ENCODE measurements at places on chromosomes 7 and 10.
A peak's percentile ranks its signal among the peaks of the same experiment; 100 is the strongest.

DNA sequence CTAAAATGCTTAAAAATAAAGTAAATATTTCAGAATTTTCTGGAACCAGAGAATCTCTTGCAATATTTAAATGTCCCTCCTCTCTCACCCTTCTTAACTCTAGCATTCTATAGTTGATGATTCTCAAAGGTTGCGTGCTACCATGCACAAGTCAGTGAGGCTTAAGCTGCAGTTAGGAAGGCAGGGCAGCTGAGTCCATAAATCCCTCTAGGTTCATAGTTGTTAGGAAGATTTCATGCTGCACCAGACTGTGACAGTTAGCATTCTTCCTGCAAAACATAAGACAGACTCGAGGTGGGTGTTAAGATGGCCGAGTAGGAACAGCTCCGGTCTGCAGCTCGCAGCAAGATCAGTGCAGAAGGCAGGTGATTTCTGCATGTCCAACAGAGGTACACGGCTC lies 70.6 kb downstream of the MET start:
- DNase-seq = no peak

DNA sequence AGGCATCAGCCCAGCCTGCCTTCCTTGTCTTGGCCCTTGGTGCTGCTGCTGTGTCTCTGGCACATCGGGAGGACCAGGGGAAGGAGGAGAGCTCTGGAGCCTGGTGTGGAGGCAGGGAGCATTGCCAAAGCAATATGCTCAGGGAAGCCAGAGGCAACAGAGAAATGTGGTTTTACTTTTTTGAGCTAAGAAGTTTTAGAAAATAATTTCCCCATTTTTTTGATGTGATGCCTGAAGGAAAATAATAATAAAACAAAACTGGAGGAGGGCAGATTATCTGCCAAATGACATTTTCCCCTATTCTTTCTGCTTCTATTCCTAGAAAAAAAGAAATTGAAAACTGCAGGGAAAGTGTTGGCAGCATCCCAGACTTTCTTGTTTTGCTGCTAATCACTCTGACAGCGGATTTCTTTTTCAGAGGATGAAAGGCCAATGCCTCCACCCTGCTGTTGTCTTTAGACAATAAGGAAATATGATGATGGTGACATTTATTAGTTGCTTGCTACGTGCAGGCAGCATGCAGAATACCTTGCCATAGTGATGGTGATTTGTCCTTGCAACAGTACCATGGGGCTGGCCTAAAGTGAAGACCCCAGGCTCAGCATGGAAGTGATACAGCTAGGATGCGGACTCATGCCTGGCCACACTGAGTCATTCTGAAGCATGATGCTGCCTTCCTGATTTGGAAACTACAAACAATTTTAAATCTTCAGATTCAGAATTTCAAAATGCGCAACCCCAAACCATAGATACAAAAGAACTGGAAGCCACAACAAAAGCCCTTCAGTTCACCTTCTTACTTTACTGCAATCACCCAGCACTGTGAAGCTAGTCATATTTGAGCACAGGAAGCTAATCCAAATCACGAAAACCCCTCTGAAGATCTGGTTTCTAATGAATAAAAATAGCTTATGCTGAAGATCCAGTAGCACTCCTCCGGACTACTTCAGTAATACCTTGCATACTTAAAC lies 260.2 kb upstream of the TMEM72 start:
- no peak for DNase-seq

- peak; percentile 50 for DNase-seq
These were observed 64.1 kb downstream of the ZMIZ1 start for GRCh38 chr10:79132681-79133381.

DNA sequence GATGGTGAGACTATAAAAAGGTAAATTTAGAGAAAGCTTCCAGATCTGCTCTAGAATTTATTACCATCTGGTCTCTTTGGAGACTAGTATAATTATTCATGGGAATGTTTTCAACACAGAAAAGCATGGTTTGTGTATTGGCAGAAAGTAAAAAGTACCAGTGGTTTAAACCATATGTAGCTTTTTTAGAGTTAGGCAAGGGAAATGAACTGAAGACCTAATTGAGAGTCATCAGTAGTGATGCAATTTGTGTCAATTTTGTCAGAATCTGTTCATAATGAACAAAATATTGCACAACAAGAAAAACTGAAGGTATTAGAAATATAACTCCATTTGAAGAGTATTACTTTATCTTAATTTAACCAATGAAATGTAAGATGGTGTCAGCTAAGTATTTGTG lies 181.4 kb downstream of the ADK start:
- DNase-seq = no peak

DNA sequence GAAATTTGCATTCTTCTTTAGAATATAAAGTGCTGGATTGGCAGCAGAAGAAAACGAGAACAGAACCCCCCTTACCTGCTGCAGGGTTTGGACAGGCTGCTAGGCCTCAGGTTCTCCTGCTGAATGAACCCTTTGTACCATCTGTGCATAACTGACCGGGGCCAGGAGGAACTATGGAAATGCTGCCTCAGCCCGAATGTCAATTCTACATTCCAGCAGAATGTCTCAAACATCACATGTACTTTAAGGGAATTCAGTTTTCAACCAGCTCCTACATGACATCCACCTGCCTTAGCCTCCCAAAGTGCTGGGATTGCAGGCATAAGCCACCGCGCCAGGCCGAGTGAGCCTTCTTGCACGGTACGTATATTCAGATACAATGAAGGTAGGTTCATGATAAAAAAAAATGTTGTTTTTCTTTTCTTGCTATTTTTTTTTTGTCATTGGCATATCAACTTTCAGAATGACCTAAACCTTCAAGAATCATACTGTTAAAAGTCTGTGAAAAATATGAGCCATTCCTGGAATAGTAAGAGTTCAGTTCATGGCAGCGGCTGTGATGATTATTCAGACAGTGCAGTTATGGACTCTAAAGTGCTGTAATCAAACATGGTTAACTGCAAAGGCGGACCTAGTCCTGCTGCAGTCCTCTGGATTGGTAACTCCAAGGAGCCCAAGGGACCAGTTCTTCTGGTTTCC lies 84.4 kb upstream of the TNS3 start:
- no peak for DNase-seq

DNA sequence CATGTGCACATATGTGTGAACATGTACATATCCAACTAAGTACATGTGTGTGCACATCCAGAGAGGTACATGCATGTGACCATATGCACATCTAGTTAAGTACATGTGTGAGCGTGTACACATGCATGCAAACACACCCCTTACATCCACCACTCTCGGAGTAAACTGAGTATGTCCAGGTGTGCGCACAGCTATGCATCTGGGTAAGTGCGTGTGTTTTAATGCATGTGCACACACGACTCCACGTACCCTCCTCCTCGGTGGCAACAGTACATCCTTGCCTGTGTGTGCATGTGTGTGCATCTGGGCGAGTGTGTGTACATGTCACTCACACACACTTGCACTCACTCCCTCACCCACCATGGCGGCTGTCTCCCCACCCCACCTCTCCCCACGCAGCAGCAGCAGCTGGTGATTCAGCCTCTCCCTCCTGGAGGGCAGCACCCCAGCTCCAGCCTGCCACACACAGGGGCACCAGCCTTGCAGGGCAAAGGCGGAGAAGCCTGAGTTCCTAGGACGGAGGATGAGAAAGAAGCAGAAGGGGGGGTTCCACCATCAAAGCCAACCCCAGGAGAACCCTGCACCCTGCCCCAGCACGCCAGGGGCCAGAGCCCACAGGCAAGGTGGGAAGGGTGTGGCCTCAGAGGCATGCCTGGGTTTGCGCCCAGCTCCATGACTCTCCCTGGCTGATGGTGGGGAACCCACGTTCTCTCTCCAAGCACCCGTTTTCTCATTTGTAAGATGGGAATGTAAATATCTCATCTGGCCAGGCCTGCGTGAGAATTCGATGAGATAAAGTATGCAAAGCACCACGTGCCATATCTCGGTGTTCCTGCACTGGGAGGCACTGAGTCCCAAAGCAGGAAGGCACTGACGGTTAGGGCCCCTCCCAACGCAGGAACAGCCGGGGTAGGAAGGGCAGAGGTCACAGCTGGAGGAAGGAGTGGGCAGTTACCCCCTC lies 27.7 kb upstream of the DNAAF5 start:
- no peak for DNase-seq

DNA sequence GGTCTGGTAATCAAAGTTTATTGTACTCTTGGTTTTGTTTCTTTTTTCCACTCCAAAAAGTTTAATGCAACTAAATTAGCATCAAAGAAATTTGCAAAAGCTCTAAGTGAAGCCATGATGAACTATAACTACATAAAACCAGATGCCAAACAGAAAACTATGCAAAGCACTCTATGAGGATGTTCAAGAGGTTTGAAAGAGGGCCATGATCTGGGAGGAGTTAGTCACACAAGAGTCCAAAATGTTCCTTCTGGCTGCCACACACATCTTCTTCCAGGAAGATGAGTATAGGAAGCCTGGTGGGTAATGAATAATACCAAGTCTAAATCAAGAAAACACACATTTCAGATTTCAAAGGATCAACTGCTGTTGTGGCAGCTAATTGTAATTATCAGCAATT lies 28.4 kb downstream of the GLI3 start:
- no peak for DNase-seq

DNA sequence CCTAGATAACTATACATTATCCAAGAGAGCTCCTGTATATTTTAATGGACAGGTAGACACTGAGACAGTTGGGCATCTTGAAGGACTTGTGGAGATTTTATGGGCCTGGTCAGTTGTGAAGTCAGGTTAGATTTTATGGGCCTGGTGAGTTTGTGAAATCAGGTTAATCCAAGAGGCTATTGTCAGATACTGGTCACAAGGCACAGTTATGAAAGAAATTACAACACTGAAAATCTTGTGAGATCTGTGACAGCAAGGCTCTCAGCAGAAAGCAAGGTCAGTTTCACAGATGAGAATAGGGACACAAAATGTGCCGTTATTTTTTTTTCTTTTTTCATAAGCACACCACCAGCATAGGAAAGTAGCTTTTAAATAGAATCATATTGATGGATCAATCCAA lies 167.6 kb downstream of the VTI1A start:
- no peak for DNase-seq

DNA sequence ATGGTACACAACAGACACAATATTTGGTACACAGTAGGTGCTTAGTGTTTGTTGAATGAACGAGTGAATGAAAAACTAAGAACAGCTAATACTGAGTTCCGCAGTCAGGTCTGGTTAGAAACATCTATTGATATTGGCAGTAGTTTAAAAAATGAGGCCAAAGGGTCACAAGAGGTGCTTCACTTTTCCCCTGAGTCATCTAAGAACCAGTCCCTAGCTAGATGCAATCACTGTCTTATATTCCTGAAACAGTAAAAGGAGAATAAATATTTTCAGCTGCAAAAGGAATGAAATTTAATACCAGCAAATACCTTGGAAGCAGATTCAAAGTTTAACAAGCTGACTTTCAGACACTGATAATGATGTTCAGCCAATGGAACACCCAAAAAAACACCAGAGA lies 54.5 kb downstream of the SCRN1 start:
- no peak for DNase-seq

DNA sequence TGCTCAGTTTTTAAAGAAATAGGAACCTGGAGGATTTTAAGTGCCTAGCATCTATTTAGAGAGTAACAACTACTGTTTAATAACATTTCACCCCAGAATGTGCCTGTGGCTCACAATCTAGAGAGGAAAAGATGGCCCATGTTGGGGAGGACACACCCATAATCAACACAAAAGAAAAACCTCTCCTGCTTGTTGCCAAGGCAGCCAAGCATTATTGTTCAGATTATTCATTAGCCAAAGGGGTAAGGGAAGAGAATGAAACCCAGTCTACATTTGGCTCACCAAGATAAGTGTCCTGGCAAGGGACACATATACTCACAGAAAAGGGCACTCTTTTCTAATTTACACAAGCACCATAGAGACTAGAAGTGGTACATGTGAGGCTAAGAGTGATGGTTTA lies 17.7 kb upstream of the IFIT1B start:
- DNase-seq = no peak

DNA sequence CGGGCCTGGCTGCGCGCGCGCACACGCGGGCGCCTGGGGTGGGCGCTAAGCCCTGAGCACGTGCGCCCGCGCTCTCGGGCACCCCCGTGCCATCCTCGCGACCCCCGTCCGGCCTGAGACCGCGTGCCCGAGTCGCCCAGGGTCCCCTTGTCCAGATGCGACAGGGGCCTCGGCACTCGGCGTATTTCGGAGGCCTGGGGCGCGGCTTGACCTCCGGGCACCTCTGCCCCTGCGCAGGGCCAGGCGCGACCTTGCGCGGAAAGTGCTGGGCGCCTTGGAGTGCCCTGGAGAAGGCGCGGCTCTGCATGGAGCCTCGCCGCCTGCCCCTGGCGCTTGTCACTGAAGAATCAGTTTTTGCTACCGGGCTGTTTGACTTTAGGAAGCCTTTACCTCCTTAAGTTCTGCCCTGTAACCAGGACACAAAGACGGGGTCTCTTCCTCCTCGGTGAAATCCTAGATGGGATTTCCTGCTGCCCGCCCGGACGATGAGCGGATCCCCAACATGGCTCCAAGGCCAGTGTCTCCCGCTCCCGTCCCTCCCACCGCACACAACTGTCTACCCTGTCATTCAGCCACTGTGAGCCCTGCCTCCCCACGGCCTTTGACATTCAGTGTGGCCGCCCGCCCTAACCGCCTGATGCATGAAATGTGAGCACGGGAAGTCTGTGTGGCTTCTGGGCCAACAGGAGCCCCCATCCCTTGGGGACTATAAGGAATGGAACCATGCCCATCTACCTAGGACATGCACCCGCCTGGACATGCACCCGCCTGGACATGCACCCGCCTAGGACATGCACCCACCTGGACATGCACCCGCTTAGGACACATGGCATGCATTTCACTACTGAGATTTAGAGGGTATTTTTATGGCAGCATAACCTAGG lies 1.1 kb upstream of the STK32C start:
- DNase-seq = peak; percentile 19

GRCh38 chr7:29459589-29459988 lies 104.0 kb upstream of the PRR15 start:
- peak; percentile 6 for DNase-seq

- no peak for DNase-seq
These were observed 50.4 kb downstream of the FOXL3 start for GRCh38 chr7:340200-340937.

DNA sequence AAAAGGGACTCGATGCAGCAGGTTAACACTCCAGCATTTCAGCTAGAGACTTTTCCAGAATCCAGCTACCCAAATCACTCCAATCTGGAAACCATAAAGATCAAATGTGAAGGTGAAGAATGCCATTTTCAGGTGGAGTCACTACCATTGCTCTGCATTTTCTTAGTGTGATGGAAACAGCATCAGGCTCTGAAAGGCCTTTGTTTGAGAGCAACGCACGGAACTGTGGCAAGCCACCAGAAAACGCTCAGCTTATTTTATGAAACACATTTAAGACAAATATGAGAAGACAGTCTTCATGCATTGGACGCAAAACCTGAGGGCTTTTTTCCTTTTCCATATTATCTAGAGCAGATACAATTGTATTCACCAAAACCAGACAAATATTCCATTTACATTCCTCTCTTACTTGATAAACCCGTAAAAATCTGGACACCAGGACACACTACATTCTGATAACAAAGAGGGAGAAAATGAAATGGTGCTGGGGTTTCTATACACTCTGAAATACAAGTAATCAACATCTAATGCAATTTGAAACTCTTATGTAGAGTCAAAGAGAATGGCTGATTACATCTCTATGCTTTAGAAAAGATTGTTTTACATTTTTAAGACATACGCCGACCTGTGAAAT lies 99.1 kb downstream of the NRP1 start:
- no peak for DNase-seq

- no peak for DNase-seq
These were observed 99.2 kb upstream of the PDCD4 start for GRCh38 chr10:110772454-110773025.

- DNase-seq = no peak
These were observed 528.4 kb downstream of the INHBA start for GRCh38 chr7:41174521-41174920.

All from mesendoderm (in vitro differentiated cells).